Stimulated activated CD4-positive, alpha-beta T cell treated with anti-CD3 and anti-CD28 coated beads, Interleukin-12 subunit alpha, Interleukin-12 subunit beta, amount 100 ng/mL, for 48 hours (primary cell): ENCODE measurements at places on chromosomes 11 and 22.

GRCh38 chr11:60288531-60288930 lies 8.1 kb downstream of the MS4A4A start:
- no peak for DNase-seq

DNA sequence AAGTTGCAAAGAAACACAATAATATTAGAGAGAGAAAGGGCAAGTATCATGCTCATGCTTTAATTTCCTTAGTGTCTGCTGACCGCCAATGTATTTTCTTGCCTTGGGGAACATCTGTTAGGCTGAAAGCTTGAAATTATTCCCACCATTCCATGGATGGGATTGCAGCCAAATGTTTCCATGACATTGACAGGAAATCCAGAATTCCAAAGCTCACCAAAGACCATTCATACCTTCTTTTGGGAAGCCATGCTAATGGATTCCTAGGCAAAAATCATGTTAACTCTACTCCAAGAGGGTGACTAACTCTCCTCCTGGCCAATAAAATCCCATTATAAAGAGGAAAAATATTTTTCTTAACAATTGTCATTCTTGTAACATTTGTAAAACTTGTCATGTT lies 661.4 kb upstream of the FAT3 start:
- no peak for DNase-seq

- DNase-seq, result no peak
Observed at GRCh38 chr11:22459048-22459447, 120.9 kb downstream of the SLC17A6 start.

DNA sequence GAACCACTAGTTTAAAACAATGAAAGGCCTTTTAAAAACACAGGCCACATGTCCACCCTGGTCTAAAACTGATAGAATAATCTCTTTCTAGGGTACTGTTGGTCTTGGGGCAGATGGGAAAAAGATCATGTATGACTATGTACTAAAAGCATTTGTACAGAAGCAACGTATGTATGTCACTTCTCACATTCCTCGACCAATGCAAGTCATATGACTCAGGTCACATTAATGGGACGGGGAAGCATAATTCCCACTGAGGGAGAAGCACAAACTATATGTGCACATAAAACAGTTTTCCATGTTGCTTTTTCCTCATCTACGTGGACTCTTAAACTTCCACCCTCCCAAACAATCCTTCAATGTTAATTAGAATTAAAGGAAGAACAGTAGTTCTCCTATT lies 32.2 kb upstream of the GAB2 start:
- no peak for DNase-seq

DNA sequence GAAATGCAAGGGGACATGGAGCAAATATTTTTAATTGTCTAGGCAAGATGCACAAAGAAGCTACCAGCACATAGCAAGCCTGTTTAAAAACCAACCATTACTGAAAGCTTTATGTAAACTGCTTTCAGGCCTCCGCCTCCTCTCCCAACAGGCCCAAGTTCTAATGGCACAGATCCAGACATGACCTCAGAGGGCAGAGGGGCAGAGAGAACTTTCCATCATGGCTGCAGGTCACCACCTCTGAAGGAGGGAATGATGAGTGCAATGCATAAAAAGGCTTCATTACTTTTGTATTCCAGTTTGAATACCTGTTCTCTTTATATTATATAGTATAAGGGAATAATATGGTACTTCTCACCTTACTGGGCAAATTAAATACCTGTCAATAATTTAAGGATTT lies 15.2 kb downstream of the DDX17 start:
- DNase-seq, result no peak

GRCh38 chr11:77611921-77612320 lies 22.2 kb downstream of the AQP11 start:
- no peak for DNase-seq

- no peak for DNase-seq
Observed at GRCh38 chr11:65503949-65504673, 5.3 kb downstream of the MALAT1 start.

DNA sequence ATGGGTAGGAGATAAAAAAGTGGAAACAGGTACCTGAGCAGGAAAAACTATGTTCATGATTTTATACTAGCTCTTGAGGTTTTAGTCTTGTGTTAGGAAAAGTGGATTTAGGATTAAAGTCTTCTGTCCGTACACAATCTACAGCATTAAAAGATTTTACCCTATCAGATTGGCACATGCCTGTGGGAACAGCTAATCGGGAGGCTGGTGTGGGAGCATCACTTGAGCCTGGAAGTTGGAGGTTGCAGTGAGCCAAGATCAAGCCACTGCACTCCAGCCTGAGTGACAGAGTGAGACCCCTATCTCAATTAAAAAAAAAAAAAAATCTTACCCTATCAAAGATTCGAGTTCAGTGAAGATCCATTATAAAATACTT lies 12.2 kb upstream of the CRKL start:
- DNase-seq, result no peak

GRCh38 chr11:80495116-80495515 lies 1054.3 kb upstream of the TENM4 start:
- no peak for DNase-seq

DNA sequence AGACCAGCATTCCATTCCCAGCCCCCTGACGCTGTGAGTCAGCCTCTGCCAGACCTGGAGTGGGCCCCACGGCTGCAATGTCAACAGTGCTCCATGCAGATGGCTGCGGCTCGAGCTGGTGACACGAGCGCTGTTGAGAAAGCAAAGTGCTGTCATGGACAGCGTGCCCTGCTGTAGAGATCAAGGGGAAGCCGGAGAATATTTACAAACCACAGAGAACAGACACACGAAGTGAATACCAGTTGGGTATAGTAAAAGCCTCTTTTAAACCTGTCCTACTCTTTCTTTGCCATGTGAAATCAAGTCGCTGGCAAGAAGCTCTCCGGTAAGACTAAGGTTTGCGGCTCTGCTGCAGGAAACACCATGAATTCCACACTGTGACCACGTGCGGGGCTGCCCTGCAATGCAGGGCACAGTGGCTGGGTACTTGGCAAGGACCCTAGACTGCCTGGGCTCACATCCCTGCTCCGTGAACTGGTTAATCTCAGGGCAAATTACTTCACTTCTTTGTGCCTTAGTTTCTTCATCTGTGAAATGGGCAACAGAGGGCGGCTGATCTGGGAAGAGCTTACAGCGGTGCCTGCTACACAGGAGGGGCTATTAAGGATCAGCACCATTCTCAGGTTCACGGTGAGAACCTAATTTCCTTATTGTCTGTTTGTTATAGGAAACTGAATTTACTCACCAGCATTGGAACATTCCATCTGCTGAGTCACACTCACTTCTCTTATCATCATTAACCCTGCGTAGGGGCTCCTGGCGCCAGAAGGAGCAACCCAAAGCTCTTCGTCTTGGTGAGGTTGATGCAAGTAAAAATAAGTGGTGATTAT lies 27.8 kb upstream of the ELFN2 start:
- no peak for DNase-seq

- peak; percentile 62 for DNase-seq
Observed at GRCh38 chr11:33893711-33894397, 2.0 kb upstream of the LMO2 start.

- no peak for DNase-seq
Observed at GRCh38 chr11:20011307-20011951, 148.8 kb downstream of the DBX1 start.

DNA sequence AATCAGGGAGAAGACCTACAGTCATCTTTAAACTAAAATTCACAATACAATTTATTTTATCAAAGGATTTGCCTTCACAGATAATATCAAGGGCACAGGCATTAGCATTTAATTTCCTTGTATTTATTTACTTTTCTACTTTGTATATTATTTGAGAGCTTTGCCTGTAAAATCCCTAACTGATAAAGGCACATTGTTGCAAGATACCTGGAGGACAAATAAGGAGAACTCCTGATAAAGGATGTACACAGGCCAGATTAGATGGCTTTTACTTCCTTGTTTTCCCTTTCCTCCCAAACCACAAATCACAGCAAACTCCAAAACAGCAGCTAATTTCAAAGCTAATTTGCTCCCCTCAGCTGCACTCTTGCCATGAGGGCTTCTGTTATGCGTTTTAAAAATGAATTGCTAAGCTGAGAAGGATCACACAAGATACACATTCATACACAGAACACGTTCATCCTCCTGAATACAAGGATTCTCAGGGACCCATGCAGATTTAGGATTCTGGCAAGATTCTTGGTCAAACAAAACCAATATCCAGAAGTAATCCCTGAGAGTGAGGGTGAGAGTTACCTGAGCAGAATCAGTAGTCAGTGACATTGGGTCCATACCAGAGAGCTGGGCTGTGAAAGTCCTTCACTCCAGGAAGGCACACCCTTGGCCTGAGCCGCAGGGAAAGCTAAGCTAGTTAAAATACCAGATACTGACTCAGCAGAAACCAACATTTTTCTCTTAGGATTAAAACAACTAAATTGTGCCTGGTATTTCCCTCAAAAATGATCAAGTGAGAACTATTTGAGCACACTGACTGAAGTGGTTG lies 100.3 kb upstream of the CLPB start:
- DNase-seq, result no peak

- DNase-seq, result no peak
Observed at GRCh38 chr11:107821199-107821927, 37.2 kb downstream of the SLC35F2 start.

- DNase-seq, result no peak
Observed at GRCh38 chr11:28690746-28691145, 582.6 kb downstream of the METTL15 start.

DNA sequence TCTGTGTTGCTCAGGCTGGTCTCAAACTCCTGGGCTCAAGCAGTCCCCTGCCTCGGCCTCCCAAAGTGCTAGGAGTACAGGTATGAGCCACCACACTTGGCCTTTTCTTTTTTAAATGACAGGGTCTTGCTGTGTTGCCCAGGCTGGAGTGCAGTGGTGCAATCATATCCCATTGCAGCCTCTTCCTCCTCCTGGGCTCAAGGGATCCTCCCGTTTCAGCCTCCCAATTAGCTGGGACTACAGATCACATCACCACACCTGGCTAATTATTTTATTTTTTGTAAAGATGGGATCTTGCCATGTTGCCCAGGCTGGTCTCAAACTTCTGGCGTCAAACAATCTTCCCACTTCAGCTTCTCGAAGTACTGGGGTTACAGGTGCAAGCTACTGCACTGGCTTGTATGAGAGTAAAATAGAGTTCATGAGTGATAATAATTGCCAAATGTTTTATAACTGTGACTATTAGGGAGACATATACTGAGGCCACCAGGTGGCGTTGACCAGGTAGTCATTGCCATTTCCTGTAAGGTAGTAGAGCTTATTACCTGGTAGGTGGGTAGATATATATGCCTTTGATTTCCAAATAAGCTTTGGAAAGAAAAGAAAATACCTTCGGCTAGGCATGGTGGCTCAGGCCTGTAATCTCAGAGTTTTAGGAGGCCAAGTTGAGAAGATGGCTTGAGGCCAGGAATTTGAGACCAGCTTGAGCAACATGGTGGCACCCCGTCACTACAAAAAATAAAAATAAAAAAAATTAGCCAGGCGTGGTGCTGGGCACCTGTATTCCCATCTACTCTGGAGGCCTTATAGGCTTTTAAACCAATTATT lies 5.4 kb downstream of the FDX1 start:
- DNase-seq, result no peak

- no peak for DNase-seq
Observed at GRCh38 chr11:25602149-25602548, 729.8 kb upstream of the ANO3 start.

GRCh38 chr11:13229136-13229535 lies 48.5 kb upstream of the BMAL1 start:
- DNase-seq, result no peak

- DNase-seq, result no peak
Observed at GRCh38 chr11:130390071-130390758, 38.2 kb downstream of the ADAMTS8 start.

- no peak for DNase-seq
Observed at GRCh38 chr11:2759228-2760195, 59.7 kb upstream of the KCNQ1OT1 start.

DNA sequence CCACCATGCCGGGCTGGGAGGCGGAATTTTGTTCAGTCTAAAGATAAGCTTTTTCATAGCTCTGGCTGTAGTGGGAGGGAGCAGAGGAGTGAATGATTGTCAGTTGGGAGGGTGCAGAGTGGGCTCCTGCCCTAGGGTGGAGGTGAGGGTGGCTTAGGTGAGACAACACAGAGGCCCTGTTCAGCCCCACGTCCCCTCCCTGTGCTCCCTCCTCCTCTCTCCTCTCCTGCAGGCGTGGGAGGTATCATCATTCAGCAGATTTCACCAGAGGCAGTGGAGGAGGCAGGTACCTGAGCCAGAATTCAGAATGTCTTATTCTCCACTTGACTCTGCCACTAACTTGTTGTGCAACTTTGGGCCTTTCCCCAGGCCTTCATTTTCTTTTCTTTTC lies 1.7 kb upstream of the THRSP start:
- DNase-seq, result no peak

- no peak for DNase-seq
Observed at GRCh38 chr22:42714768-42715390, 5.8 kb downstream of the A4GALT start.

- DNase-seq, result no peak
Observed at GRCh38 chr22:46453006-46453828, 84.2 kb downstream of the CELSR1 start.

GRCh38 chr11:128548649-128549255 lies 38.6 kb downstream of the ETS1 start:
- DNase-seq, result no peak

DNA sequence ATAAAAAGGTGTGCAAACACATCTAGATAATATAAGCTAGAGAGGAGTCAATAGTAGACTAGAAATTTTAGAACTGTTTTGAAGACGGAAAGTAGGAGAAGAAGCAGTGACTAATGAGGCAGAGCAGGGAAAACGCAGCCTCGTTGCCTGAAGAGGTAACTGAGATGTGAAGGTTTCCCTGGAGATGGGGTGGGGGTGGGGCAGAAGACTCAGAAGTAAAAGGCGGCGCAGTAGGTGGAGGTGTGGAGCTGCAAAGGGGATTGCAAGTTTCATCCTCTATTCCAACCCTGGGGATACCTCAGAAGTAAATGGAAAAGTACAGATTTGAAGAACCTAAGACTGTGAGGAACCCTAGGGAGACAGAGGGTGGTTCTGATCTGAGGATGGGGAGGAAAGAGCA lies 109.5 kb downstream of the TMPRSS5 start:
- no peak for DNase-seq

GRCh38 chr22:44642096-44642644 lies 59.8 kb upstream of the PRR5 start:
- DNase-seq, result no peak

DNA sequence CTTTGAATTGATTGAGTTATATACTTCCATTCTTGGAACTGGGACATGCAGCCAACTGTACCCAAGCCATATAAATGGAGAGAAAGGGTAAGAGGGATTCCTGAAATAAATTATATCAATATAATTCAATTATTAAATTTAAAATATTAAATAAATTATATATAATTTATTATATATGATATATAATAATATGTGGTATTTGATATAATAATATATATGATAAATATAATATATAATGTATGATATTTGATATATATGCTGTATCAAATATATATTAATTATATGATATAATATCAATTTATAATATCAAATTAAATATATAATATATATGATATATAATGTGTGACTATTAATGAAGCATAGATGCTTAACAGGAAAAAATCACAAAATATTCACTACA lies 677.0 kb downstream of the NELL1 start:
- no peak for DNase-seq

DNA sequence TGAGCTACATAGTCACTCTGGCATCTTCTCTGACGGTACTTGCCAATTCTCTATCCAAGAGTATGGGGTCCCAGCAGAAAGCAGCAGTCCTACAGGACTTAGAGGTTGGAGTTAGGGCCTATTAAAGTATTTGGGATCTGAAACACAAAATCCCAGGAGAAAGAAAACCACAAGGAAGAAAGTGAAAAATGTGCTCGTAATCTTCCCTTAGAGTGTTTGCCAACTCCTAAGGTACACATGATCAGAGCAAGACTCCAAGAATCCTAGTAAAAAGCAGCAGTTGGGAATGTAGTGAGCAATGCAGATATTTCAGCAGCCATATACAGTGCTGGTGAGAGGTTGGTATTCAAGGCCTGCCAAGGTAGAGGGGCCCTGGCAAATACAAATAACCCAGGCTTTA lies 71.6 kb downstream of the EXT2 start:
- no peak for DNase-seq
